Hematopoietic multipotent progenitor cell (in vitro differentiated cells): ENCODE measurements at places on chromosomes 4 and X. TPM values are rescaled to one million over a fixed set of nuclear protein-coding genes. Genes with fewer than 3 reads are reported as not detected.

The SEPTIN11 gene
- 67.3 TPM for total RNA-seq

The TCEANC gene
- 2.2 TPM for total RNA-seq

The CT55 gene
- not detected for total RNA-seq

The ANK2 gene
- total RNA-seq = under 0.01 TPM

The WDR13 gene
- total RNA-seq = 235 TPM

The HSFX3 gene
- total RNA-seq = not detected

The MAOB gene
- under 0.01 TPM for total RNA-seq

The LRCH2 gene
- 0.54 TPM for total RNA-seq

The NSUN7 gene
- total RNA-seq = 3.2 TPM

The CFAP99 gene
- total RNA-seq = 0.27 TPM

The IL3RA gene
- 23.4 TPM for total RNA-seq

The PCYT1B gene
- total RNA-seq = 14.3 TPM

The WDR45 gene
- total RNA-seq = 75.7 TPM

The FGD1 gene
- under 0.01 TPM for total RNA-seq

The NHSL2 gene
- 14.8 TPM for total RNA-seq

The NAT8L gene
- total RNA-seq = 0.81 TPM

The TACR3 gene
- not detected for total RNA-seq

The TADA2B gene
- 4.8 TPM for total RNA-seq

The MAML3 gene
- 27.2 TPM for total RNA-seq

The CORIN gene
- total RNA-seq = under 0.01 TPM

The GYPE gene
- total RNA-seq = 2.2 TPM

The ARMCX1 gene
- total RNA-seq = 19.9 TPM

The CT45A3 gene
- total RNA-seq = not detected

The SERPINA7 gene
- total RNA-seq = not detected

The LNX1 gene
- total RNA-seq = 1.6 TPM

The GPR34 gene
- total RNA-seq = under 0.01 TPM

The CDKL2 gene
- total RNA-seq = 0.27 TPM

The QRFPR gene
- total RNA-seq = not detected

The TCEAL8 gene
- total RNA-seq = 22.9 TPM

The TLR2 gene
- total RNA-seq = 3.5 TPM

The SCFD2 gene
- total RNA-seq = 73.8 TPM

The MMRN1 gene
- total RNA-seq = 31.0 TPM

The MTTP gene
- total RNA-seq = under 0.01 TPM

The TLR1 gene
- 13.2 TPM for total RNA-seq

The FAM200B gene
- 8.3 TPM for total RNA-seq

The FAAH2 gene
- 0.81 TPM for total RNA-seq

The GLRB gene
- total RNA-seq = 0.81 TPM

The UGT2B11 gene
- not detected for total RNA-seq

The NDUFB11 gene
- 59.8 TPM for total RNA-seq

The TEX13C gene
- not detected for total RNA-seq

The PAGE2 gene
- total RNA-seq = not detected

The GPRASP1 gene
- 3.5 TPM for total RNA-seq

The RNF150 gene
- total RNA-seq = 4.0 TPM

The NEK1 gene
- total RNA-seq = 7.3 TPM

The CRMP1 gene
- under 0.01 TPM for total RNA-seq

The NAA11 gene
- under 0.01 TPM for total RNA-seq

The IDUA gene
- total RNA-seq = 21.8 TPM

The POLN gene
- 0.81 TPM for total RNA-seq

The ANOS1 gene
- 0.27 TPM for total RNA-seq
